ENCODE measurements at places on chromosomes 16 and 17.

- peak; percentile 32 for DNase-seq
Measured at GRCh38 chr17:48296453-48296852, 133.6 kb downstream of the SKAP1 start.

- DNase-seq = no peak
Measured at GRCh38 chr16:88526008-88526905, 43.9 kb upstream of the ZC3H18 start.

DNA sequence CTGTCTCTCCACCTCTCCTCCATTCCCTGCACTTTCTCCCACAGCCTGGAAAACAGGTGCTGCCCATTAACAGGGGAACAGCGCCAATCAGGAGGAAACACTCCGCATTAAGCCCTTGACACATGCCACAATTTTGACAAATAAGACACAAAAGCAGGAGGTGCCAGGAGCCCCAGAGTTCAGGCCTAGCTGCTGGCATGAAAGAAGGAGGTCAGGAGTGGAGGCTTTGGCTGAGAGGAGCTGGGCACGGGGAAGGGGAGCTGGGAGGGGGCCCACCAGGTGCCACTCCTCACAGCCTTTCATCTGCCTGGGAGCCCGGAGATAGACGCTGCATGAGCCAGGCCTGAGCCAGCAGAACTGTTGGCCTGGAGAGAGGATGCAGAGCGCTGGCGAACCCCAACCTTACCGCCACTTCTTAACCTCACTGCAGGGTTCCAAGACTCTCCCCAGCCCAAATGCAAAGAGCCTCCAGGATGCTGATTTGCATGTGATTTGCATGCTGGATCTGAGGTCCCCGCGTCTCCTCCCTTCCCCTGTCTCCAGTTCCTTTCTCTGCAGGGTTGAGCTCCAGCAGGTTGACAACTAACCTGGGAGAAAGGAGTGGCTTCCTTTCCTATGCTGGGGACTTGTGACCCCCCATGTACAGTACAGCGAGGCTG, 139.8 kb upstream of the SDK2 start:
- DNase-seq = peak; percentile 73

DNA sequence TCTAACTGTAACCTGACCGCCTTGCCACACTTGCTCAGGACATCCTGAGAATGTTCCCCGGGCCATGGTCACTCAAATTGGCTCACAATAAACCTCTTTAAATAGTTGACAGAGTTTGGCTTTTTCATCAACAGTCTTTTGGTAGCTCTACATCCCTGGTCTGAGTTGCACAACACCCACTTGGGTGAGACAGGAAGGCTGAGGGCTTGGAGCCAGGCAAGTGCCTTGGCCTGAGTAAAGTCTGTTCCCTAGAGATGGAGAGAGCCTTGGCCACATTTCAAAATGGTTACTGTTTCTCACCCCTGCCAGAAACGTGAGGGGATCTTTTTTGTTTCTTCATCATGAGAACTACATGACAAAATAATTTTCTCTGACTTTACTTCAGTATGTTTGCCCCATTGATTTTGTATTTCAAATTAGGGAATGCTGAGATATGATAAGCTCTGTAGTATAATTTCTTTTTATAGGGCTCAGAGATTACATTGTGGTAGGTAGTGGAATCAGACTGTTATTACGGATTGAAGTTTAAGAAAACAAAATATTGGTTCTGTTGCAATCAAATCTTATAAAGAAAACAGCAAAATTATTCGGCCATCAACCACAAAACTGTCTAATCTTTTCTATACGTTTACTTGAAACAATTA, 53.9 kb upstream of the NETO2 start:
- DNase-seq = peak; percentile 74

DNA sequence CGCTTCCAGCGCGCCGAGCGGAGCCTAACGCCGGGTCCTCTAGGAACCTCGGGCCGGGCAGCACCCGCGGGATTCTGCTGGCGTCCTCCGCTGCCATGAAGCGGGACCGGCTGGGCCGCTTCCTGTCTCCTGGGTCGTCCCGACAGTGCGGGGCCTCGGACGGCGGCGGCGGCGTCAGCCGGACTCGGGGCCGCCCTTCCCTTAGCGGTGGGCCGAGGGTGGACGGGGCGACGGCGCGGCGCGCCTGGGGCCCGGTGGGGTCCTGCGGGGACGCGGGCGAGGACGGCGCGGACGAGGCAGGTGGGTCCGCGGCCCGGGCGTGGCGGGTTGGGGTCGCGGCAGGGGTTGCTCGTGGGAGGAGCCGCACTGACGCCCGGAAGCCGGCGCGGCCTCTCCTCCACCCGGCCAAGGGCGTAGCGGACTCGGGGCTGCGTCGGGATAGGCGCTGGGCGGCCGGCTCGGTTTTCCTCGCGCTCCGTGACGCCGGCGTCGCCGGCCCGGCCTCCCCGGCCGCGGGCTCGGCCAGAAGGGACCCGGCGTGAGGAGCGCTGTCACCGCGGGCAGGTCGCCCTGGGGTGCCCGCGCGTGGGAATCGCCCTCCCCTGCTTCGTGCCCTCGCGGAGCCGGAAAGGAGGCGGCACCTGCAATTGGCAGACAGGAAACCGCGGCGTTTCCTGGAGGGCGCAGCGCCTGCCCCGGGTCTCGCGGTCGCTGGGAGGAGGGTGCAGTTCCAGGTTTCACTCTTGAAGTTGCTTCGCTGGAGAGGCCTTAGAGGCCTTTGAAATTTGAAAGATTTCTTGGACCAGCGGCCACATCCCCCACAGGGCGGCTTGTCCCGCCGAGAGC, 432 bp downstream of the ZNF276 start:
- DNase-seq = no peak

GRCh38 chr16:10942352-10943063, at the start of gene DEXI:
Gene DEXI (minus strand): TSS chr16:10942468. CDS start chr16:10942005, 463 bp downstream.
- DNase-seq = peak; percentile 93

DNA sequence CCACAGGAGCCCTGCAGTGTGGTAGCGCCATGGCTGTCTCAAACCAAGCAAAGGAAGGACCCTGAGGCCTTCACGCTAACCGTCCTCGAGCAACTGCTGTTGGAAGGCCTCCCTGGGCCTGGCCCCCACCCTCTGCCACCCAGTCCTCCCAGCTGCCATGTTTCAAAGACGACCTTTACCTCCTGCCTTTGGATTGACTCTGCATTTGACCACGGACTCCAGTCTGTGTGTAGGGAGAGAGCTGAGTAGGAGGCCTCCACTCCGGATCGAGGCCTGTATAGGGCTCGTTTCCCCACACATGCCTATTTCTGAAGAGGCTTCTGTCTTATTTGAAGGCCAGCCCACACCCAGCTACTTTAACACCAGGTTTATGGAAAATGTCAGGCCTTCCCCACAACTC, 24.3 kb downstream of the PLCD3 start:
- no peak for DNase-seq

DNA sequence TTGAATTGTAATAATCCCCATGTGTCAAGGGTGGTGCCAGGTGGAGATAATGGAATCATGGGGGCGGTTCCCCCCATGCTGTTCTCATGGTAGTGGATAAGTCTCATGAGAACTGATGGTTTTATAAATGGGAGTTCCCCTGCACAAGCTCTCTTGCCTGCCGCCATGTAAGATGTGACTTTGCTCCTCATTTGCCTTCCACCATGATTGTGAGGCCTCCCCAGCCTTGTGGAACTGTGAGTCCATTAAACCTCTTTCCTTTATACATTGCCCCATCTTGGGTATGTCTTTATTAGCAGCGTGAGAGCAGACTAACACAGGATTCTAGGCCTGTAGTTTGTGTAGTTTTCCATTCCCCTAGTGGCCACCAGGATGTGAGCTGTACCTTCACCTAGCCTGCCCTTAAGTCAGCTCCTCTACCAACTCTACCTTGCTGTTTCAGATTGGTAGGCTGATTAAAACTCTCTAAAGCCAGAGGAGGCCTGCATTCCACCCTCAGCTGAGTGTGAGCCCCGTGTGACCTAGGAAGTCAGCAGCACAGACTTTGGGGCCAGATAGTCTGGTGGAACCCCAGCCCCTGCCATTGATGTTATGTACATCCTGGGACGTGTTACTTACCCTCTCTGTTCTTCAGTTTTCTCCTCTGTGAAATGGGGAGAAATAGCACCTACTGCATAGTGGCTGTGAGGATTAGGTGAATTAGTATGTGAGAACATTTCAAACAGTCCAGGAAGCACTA, 252.4 kb upstream of the CACNG5 start:
- DNase-seq = no peak

GRCh38 chr17:1126250-1126797, 53.5 kb downstream of the ABR start:
- no peak for DNase-seq

- DNase-seq = no peak
Measured at GRCh38 chr17:43907998-43908721, 824 bp upstream of the MPP2 start.

DNA sequence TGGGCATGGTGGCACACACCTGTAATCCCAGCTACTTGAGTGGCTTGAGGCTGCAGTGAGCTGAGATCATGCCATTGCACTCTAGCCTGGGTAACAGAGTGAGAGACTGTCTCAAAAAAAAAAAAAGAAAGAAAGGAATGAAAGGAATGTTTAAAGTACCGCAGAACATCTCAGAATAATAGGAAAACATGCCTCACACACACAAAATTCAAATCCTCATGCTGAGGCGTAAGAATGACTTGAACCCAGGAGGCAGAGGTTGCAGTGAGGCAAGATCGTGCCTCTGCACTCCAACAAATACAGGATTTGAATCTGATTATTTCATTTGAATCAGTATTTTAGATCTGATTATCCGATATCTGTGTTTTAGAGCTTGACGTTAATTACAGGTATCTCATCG, 21.3 kb upstream of the GAA start:
- no peak for DNase-seq

- DNase-seq = peak; percentile 47
Measured at GRCh38 chr16:68229431-68230175, 6.3 kb downstream of the ESRP2 start.

DNA sequence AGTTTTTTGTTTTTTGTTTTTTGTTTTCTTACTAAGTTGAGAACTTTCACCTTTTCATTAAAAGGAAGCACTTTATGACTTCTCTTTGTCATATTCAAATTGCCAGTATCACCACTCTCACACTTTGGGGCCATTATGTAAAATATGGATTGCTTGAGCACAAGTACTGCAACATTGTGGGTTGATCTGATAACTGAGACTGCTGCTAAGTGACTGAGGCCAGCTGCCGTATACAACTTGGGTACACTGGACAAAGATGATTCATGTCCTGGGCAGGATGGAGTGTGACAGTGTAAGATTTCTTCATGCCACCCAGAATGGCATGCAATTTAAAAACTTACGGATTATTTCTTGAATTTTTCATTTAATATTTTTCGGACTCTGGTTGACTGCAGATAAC, 7.8 kb downstream of the TTC19 start:
- DNase-seq = no peak

DNA sequence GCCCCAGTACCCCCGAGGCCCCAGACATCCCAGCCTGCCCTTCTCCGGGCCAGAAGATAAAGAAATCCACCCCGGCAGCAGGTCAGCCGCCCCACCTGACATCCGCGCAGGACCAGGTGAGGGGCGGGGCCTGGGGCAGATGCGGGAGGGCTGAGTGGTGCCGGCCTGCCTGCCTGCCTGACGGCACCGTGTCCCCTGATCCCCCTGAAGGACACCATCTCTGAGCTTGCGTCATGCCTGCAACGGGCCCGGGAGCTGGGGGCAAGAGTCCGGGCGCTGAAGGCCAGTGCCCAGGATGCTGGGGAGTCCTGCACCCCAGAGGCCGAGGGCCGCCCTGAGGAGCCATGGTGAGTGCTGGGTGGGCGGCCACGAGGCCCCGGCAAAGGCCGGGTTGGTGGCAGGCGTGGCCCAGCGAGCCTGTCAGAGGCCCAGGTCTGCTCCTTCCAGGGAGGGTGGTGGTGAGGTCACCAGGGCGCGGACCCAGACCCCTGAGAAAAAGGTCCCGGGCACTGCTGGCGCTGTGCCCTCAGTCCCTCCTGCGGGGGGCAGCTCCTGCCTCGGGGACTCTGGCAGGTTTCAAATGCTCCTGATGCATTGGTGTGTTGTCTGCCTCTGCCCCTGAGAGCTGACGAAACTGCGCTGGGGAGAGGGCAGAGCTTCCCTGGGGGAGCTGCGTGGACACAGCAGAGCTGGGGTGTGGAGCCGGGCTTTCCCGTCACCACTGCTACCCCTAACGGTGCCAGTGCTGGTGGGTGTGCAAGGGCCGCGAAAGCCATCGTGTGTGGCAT, 1.2 kb downstream of the CDT1 start:
- DNase-seq = peak; percentile 25

GRCh38 chr17:34852614-34853013, 108.6 kb downstream of the CCT6B start:
- no peak for DNase-seq

DNA sequence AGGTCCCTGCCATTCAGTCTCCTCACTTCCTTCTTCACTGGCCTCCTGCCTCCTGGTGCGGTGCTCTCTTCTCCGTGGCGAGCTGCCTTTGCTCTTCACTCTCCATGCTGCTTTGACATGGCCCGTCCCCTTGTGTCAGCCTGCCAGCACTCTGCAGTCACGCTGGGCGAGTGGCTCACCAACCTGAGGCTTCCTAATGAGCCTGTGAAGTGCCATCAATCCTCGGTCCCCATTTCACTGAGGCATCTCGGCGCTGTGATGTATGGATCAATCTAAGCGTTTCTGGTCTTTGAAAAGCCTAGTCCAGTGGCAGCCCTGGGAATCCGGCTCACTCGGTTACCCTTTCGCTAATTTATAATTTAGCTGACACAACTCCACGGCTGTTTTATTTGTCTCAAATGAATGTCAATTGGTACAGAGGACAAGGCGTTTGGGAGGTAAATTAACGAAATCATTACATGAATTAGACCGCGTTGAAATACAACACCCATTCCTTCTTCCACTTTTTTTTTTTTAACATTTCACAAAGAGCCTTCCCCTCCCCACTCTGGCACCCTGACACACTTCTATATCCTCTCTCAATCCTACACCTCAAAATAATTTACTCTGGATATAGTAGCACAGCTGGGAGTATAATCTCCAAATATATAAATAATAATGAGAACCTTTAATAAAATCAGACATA, 610.7 kb downstream of the TMEM114 start:
- no peak for DNase-seq

DNA sequence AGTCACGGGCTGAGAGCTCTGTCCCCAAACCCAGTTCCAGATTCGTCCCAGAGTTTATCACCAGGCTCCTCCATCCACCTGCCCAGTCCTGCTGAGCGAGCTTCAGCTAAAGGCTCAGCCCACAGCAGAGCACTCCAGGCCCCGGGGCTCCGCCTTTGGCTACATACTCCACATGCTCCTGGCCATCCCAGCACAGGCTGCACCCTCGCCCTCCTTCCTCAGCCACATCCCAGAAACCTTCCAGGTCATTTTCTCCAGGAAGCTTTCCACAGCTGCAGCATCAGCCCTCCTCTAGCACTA, 4.7 kb upstream of the CD2BP2 start:
- DNase-seq = no peak

DNA sequence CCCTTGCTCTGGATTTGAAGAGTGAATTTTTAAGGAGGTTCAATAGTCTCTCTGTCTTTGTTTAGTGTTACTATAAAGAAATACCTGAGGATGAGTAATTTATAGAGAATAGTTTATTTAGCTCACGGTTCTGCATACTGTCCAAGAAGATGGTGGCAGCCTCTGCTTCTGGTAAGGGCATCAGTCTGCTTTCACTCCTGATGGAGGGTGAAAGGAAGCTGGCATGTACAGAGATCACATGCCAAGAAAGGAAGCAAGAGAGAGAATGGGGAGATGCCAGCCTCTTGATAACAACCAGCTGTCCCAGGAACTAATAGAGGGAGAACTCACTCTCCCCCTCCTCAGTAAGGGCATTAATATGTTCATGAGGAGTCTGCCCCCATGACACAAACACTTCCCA, 917.5 kb upstream of the GOT2 start:
- no peak for DNase-seq
